ENCODE measurements at places on chromosomes 2 and 18.

DNA sequence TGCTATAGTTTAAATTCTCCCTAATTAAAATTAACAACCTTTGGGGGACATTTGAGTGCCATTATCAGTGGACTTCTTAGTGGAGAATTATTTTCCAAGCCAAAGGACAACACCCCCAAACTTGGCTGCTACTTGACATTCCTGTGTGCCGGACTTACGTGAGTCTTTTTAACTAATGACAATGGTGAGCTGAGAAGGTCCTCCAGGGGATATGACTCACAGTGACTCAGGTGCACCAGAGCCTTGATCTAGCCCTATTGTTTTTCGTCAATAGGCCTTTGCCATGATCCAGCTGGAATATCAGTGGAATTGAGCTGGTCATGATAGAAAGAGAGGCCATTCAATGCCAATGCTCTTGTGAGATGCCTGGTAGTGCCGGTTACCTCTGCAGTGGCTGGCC lies 118.1 kb upstream of the CXCR4 start:
- DNase-seq, result no peak

DNA sequence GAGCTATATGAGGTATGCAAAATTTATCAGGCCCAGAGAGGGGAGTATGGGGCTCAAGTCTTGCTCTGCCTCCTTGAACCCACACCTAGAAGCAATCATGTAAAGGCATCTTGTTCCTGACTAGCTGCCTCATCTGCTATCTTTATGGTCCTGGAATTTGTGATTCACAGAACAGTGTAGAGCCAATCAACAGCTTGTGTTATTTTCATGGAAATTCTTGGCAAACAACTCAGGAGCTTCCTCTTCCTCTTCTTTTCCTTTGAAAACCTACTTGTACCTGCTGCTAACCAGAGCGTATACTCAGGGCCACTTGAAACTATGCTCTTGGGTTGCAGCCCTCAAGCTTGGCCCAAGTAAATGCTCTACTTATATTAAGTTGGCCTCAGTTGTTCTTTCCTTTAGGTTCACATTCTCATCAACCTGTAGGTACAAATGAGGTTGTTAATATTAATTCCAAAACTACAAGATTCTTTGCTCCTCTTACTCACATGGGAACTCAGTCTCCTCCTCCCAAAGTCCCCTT lies 3.5 kb upstream of the NOSTRIN start:
- DNase-seq, result no peak

DNA sequence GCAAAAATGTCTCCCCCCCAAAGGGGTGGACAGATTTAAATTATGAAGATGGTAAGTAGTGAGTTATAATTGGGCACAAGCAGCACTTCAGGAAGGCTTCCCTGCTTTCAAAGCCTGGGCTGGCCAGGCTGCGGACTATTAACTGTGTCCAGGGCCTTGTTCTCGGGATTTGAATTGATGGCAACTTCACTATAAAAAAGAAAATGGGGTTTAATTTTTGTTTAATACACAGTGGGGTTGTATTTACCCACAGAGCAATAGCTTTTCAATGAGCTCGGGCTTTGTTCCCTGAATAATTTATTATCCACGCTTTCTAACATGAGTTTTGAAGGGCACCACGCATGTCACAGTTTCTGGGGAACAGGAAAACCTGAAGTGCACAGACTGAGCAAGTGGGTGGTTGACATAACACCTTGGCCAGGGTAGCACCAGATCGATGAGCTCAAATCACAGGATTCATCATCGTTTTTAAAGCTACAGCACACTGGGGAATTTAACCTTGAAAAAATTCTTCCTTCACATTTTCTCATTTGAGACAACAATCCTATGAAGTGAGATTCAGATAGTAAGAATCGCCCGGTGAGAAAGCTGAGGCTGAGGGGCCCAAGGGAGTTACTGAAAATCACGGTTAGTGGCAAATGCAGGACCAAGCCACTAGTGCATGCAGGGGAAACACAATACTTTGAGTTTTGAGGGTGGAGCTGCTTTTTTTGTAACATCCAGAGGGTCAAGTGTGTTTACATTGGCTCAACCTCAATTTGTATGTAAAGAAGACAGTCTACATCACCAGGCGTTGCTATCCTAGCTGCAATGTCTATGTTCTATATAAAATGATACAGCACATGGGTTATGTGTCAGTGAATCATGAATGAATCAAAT lies 28.9 kb upstream of the LMAN1 start:
- no peak for DNase-seq

- no peak for DNase-seq
Measured at GRCh38 chr2:227179988-227180685, 15.7 kb downstream of the COL4A3 start.

- DNase-seq, result no peak
Measured at GRCh38 chr2:238220892-238221521, 17.5 kb upstream of the ILKAP start.

DNA sequence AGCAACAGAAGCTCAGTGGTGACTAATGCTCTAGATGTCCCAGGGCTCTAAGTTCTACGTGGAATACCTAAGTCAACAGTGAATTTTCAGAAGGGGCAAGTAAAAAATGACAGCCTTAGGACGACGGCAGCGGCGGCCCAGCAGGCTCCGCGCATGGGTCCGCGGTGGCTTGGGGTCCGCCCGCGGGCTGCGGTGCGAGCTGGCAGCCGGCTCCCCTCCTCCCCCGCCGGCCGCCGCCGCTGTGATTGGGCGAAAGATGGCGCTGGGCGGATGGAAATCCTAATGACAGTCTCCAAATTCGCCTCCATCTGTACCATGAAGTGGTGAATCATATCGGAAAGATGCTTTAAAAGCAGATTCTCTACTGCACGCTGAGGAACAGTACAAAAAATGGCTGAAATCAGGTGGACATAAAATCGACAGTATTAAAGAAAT lies 74.7 kb downstream of the HNRNPLL start:
- DNase-seq, result peak; percentile 37

- DNase-seq, result no peak
Measured at GRCh38 chr18:74291472-74291770, 342 bp downstream of the CYB5A start.

- peak; percentile 62 for DNase-seq
Measured at GRCh38 chr2:109324861-109325260, 195.9 kb downstream of the SH3RF3 start.

- DNase-seq, result no peak
Measured at GRCh38 chr2:67579216-67579615, 182.1 kb downstream of the ETAA1 start.

DNA sequence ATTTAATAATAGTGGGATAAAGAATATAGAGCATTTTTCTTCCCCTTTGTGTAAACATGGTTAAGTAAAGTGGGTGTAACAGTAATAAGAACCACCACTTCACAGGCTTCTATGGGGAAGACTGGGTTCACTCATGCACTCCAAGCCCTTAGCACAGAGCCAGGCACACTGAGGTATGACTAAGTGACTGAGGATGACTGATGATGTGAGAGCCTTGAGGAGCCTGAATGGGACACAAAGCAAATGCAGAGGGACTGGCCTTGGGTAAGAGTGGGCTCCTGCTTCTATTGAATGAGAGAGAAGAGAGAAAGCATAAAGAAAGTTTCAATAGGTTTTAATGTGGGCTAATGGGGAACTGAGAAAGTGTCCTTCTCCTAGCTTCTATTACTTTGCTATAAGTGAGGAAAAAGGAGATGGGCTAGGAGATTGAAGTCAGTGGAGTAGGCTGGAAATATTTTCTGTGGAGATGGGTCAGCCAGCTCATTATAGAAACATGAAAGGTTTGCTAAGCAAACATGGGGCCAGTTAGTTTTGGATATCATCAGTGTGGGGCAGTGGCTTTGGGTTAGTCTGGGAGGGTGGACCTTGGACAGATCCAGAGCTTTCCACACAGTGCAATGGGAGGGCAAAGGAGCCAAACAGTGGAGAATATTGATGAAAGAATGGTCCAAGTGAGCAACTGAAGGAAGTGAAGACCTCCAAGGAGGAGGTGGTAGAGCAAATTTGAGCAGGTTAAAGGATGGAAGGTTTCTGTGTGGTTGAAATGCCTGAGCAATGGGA lies 20.6 kb downstream of the IL1F10 start:
- no peak for DNase-seq

GRCh38 chr2:170292415-170292814 lies 114.5 kb downstream of the MYO3B start:
- DNase-seq, result no peak

GRCh38 chr2:9003616-9004337 lies at the start of gene MBOAT2:
Gene MBOAT2 (minus strand): TSS chr2:9003684. CDS start chr2:9003614, 70 bp downstream.
- DNase-seq, result peak; percentile 89

GRCh38 chr2:206875701-206876100 lies 63.6 kb upstream of the CPO start:
- no peak for DNase-seq

GRCh38 chr2:73986085-73986681 lies 1.5 kb downstream of the TET3 start:
- DNase-seq, result no peak

- DNase-seq, result no peak
Measured at GRCh38 chr2:23556929-23557328, 171.9 kb downstream of the KLHL29 start.

DNA sequence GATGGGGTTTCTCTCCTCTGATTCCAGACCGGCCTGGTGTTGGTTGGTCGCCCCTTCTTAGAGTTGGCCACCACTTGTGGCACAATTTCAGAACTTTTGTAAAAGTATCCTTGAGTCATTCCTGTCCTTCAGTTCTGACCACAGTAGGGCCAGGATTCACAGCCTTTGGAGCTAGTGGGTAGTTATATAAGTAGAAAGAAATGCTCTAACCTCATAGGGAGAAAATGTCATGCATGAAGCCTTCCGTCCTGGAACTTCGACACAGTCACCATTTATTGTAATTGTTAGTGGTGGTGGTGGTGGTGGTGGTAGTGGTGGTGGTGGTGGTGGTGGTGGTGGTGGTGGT lies 65.4 kb downstream of the EPAS1 start:
- DNase-seq, result no peak

DNA sequence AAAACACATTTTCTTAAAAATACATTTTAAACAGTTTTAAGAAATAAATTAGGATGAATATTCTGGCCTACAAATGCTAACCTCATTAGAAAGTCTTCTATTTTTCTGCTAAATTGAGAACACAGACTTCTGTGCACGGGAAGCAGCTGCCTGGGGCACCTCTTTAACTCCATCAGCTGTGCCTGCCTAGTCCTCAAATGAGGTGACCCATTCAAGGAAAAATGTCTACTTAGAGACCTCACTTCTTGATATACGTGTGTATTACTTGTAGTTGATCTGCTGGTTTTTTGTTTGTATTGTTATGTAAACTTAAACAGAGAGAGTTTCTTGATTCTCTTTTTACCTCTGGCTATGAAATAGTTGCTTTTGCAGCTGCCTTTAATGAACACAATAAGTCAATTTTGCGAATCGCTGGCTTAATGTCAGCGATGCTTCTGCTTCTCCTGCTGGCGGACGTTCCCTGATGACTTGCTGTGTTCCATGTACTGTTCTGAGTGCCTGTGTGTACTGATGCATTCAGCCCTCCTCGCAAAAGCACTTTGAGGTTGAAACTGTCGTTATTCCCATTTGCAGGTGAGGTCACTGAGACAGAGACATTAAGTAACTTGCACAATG lies 88.7 kb upstream of the TXNDC2 start:
- DNase-seq, result no peak
